NCI-H1105 (cell line): ENCODE measurements at places on chromosomes 3 and 15.
A peak's percentile ranks its signal among the peaks of the same experiment; 100 is the strongest.

DNA sequence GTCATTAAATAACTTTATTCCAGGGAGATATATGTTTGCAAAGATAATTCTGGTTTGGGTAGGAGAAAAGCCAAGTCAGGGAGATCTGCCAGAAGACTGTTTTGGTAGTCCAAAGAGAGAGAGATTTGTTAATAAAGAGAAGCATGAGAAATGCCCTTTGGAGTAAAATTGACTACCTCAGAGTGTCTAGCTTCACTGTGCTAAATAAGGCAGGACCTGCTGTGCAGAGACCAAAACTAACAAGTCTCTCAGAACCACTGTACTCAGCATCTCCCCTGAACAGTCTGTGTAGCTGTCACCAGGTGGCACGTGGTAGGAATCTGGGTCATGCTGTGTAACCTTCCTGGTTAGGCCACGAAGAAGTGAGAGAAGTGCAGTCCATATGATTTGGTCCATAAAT, 31.6 kb upstream of the SLC35G2 start:
- DNase-seq, result no peak

- no peak for DNase-seq
These were observed 2.9 kb upstream of the JAGN1 start for GRCh38 chr3:9887480-9887879.

GRCh38 chr3:156705761-156706616, 31.6 kb downstream of the TIPARP start:
- DNase-seq, result no peak

DNA sequence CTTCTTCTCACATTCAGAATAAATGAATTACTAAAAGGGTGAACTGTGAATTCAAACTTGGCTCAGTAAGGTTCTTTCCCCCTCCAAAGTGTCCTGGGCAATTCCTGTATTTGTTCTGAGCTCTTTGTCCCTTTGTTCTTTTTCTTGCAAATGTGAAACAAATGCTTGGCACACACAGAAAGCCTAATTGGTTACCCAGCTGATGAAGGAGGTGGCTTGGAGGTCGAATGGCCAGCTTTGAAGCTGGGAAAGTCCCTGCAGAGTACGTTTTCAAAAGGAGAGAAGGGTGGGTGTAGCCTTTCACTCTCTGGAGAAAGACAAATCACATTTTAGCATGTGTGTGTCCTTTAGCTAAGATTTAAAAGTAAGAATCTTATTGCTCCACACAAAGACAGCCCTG, 154.4 kb downstream of the PEX5L start:
- DNase-seq, result peak; percentile 42

GRCh38 chr15:75725719-75726607, 13.3 kb upstream of the CSPG4 start:
- no peak for DNase-seq

DNA sequence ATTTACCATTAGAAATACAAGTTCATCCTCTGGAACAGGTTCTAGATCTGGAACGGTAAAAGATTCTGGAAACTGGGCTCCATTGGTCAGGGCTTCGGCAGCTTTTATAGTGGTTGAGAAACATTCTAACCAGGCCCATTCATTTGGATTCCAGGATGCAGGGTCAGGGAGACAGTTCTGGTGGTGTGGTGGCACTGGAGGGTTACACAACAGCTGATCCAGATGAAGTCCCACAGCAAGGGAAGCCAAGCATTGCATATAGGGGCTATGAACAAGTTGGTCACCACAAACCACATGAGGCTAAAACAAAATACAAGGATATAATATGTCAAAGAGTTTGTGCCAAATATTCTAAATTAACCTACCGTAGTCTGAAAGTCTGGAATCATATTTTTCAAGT, 43.0 kb downstream of the FBXL22 start:
- DNase-seq, result no peak

DNA sequence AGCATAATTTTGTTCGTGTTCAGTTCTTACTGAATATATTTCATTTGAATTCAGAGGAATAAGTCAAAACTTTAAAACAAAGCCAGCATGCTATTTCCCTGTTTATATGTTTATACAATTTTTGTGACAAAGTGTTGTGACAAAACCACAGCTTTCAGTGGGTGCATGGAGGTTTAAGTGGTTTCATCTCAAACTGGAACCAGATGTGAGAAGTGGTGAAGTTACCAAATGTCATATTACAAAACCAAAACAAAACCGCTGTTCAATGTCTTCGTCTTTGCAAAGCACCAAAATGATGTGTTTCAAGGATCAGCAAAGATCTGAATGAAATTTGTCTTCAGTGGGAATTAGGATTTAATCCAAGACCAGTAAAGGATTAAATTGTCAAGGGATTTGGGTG, 59.3 kb upstream of the OSTN start:
- no peak for DNase-seq

- DNase-seq, result no peak
These were observed 24.3 kb upstream of the ANP32A start for GRCh38 chr15:68844856-68845550.

GRCh38 chr3:134680796-134681521, 30.1 kb upstream of the KY start:
- DNase-seq, result no peak

- DNase-seq, result no peak
These were observed 2.5 kb downstream of the OR4F6 start for GRCh38 chr15:101805605-101806345.

- DNase-seq, result no peak
These were observed 39.6 kb downstream of the ZNF860 start for GRCh38 chr3:32021155-32021554.

- DNase-seq, result no peak
These were observed 10.9 kb downstream of the MYL3 start for GRCh38 chr3:46852334-46852720.

GRCh38 chr3:127158614-127159229, 34.2 kb upstream of the PRR23E start:
- DNase-seq, result peak; percentile 46

DNA sequence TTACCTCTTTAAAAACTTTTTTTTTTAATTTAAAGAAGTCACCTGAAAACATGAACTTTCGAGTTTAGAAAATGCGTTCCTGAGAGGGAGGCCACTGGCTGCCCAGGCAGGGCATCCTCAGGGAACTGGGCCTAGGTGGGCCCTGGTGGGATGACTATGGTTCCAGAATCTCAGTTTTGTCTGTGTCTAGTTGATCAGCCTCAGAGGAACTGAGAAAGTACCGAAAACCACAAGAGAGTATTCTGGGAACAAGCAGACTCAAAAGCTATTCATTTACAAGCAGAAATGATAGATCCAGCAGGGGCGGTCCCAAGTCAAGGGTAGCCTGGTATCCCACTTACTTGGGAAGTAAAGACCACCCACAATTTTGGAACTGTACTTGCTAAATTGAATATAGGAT, 10.5 kb downstream of the WWTR1 start:
- DNase-seq, result no peak

GRCh38 chr15:31175484-31175883, 74.0 kb upstream of the TRPM1 start:
- no peak for DNase-seq

DNA sequence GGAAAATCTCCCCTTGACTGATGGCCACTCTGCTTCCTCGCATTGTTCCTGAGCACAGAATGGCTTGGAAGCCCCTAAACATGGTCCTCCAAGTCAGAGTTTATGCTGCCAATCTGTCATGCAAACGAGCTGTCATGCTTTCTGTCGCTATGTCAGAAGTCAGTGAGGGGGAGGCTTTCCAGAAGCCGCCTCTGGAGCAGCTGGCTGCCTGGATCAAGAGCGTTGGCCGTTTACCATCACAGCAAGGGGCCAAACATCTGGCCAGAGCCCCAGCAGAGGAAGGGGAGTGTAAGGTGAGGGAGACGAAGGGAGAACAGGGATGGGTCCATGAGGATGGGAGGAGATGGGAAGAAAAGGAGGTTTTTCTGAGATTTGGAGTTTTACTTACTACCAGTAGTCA, 372.6 kb upstream of the NR2F2 start:
- DNase-seq, result no peak

DNA sequence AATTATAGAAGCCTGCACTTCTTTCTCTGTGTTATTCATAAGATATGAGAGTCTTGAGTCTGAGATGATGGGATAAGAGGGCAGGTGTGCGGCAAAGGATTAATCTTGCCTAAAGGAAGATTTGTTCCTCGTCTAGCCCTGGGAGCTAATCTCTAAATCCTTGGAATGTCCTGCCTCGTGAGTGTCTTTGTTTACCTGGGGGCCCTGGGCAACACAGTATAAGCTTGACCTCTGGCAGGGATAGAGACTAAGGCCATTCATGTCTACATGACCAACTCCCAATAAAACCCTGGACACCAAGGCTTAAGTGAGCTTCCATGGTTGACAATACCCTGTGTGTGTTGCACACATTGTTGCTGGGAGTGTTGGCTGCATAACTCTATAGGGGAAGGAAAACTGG, 3.2 kb upstream of the AGBL1 start:
- DNase-seq, result no peak

GRCh38 chr3:190320594-190321362, 1.5 kb downstream of the CLDN1 start:
- DNase-seq, result no peak

DNA sequence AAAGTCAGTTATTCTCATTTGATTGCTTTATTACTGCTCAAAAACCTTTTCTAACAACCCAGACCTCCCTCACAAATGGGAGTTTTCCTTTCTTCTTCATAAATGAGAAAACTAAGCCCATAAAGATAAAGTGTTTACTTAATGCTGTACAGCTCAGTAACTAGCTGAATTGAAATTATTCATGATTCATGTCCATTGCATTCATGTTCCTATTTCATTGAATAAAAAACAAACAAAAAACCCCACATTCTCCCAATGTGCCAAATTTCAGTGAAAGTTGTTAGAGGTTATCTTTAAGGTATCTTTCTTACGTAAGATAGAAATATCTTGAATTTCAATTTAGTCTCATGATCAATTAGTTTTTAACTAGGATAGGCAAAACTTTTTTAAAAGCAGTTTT, 2.8 kb downstream of the PLSCR2 start:
- no peak for DNase-seq
